ENCODE measurements at places on chromosomes 6 and 20.

DNA sequence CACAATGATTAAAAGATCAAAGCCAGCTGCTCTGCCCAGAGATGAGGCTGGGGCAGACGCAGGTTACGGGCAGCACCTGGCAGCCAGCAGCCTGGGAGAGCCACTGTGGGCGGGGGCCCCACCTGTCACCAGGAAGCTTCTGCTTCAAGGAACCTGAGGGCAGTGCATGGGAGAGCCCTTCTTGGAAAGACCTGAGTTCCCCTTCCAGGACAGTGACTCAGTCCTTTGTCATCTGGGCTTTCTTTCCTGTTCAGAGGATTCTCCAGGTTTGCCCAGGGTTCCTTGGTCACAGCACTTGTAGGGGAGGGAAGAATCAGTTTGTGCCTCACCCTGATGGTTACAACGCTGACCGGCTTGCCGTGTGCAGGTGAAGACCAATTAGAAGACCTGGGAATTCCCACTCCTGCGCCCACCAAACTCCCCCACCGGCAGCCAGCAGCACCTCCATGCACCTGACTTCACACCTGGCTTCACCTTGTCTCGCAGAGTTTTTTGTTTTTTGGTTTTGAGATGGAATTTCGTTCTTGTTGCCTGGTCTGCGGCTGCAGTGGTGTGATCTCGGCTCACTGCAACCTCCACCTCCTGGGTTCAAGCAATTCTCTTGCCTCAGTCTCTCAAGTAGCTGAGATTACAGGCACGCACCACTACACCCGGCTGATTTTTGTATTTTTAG lies 2.0 kb downstream of the ZBP1 start:
- no peak for DNase-seq

DNA sequence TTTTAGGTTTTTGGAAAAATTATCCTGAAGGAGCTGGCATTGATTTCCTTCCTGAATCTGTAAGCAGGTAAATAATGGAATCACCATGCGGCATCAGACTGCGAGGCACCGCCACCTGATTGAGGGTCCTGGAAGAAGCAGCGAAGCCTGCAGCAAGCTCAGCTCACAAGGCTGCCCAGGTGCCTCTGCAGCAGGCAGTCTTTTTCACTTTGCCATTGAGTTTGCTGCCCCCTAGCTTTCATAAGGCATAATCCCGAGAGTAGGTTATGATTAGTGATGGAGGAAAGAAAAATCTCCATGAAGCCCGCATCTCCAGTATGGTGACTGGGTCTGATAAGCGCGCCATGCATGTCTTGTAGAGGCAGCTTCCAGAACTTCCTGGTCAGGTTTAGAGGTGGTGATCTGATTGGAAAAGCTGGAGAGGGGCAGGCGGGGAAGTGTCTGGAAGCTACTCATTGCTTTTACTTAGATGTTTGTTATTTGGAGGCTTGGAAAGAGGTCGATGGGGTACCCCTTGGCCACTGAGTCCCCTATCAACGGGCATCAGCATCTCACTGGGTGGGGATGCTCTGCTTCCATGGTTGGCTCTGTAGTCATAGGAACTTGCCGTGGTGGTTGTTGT lies 26.7 kb downstream of the IYD start:
- no peak for DNase-seq

GRCh38 chr20:8139899-8140298 lies 7.8 kb downstream of the PLCB1 start:
- no peak for DNase-seq

DNA sequence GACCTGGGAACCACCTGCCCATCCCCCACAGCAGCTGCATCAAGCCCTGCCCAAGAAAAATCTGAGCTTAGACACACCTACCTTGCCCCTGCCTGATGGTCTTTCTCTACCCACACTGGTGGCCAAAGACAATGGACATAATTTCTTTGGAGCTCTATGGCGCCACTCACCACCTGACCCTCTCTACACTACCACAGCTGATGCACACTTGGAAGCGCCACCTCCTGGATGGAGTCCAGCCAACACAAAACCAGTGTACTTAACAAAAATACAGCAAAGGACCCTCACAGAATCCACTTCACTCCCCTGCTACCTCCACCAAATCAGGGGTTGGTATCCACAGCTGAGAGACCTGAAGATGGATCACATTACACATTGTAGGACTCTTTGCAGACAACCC lies 39.7 kb upstream of the CLVS2 start:
- DNase-seq: no peak

- DNase-seq: no peak
Observed at GRCh38 chr6:35678021-35678654, 10.6 kb downstream of the FKBP5 start.

- DNase-seq: no peak
Observed at GRCh38 chr6:54903884-54904283, 57.3 kb downstream of the FAM83B start.
